BJ (cell line): ENCODE measurements at places on chromosomes 7 and 10. TPM values are rescaled to one million over a fixed set of nuclear protein-coding genes. Genes with fewer than 3 reads are reported as not detected.

- DNase-seq, result no peak
These were observed 89.4 kb downstream of the OAT start for GRCh38 chr10:124329362-124329761.

GRCh38 chr7:148095066-148095465 lies 495.5 kb upstream of the C7orf33 start:
- DNase-seq, result no peak

DNA sequence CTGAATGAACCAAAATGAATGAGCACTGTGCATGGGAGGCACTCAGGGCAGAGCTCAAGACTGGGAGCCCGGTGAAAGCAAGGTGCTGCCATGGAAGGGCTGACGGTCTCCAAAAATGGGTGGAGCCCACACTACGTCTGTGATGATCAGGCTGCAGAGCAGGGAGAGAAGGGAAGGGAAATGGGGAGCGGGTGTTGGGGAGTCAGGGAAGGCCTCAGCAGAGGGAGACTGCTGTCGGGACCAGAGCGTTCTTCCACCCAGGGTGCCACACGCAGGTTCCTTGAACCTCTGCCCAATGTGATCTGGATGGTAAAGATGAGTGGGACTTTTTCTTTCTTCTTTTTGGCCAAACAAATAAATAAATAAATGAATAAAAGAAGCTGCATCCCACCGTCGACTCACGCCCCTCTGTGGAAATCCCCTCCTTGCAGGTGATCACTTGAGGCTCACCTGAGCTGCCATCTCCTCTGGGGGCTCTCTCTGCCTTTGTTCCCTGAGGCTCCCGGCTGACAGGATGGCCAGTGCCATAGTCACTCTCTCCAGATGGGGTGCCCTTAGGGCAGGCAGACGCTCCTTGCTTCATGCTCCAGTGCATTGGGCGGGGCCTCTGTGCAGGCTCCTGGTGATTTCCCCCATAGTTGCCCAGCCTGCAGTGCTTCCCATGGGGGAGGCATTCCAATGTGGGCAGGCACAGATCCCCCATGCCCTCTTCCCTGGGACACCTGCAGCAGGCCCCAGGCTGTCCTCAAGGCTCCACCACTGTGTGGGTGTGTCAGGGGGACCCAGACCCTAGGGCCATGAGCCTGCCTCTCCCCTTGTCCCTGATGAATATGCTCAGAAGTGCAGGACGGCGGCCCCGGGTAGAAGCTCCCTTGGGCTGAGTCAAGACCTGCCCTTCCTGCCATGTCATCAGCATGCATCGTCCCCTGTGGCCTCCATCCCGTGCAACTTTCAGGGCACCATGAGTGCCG lies 131.8 kb downstream of the PTPN20 start:
- DNase-seq, result no peak

Gene NKX6-2
- not detected in 2 replicates for polyA plus RNA-seq

GRCh38 chr7:100589341-100589947 lies 3.3 kb downstream of the FBXO24 start:
- DNase-seq, result no peak

DNA sequence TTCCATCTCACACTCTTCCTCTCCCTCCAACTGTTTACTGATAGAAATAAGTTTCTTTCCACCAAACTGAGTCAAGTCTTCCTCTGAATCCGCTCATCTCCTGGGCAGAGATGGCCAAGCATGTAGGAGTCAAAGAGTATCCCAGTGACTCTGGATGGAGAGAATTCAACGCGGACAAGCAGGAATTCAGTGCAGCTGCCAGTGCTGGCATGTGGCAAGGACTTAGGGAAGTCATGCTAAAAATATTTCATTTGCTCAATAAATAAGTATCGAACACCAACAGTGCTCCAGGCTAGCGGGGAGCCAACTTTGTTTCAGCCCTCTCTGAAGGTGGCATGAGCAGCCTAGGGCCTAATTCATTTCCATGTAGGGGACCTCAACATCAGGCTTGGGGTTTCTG lies 351.6 kb upstream of the ZMIZ1 start:
- DNase-seq, result peak; percentile 24

DNA sequence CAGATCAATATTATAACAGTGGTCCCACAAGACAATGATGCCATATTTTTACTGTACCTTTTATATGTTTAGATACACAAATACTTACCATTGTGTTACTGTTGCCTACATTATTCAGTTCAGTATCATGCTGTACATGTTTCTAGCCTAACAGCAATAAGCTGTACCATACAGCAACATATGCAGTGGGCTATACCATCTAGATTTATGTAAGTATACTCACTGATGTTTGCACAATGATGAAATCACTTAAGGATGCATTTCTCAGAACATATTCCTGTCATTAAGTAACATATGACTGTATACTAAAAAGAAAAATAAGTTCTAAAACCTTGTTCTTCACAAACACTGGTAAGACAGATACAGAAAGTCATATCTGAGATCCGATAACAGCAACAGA lies 468.6 kb upstream of the SEMA3A start:
- no peak for DNase-seq

Gene ANKRD30A
- not detected in 2 replicates for polyA plus RNA-seq

Gene C10orf143
- 2.0 and 2.3 TPM in 2 replicates for polyA plus RNA-seq

- no peak for DNase-seq
These were observed 350.3 kb downstream of the GALNT17 start for GRCh38 chr7:71482284-71482683.

DNA sequence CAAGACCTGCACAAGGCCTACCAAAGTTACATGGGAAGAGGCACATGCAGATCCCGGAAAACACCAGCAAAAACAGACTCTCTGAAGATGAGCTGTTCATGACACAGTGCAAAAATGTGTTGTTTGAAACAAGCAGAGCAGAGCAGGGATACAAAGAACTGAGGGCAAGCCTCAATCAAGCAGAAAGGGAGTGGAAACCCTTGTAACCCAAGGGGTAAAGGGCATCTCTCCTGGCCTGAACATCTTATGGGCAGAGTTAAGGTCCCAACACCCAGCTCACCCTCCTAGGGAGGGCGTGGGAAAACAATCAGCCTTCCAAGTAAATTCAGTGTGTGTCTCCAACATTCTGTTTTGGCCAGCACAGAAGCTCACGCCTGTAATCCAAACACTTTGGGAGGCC lies 10.5 kb downstream of the PSPH start:
- no peak for DNase-seq

Gene VGF
- 0.04 TPM in 1 of 2 replicates, not detected in the other for polyA plus RNA-seq

GRCh38 chr10:105262666-105263065 lies 621.6 kb downstream of the SORCS3 start:
- no peak for DNase-seq

Gene CALCR
- not detected in 2 replicates for polyA plus RNA-seq

GRCh38 chr7:132424821-132425724 lies 151.2 kb downstream of the PLXNA4 start:
- no peak for DNase-seq

Gene SOSTDC1
- polyA plus RNA-seq, result not detected in 2 replicates

GRCh38 chr7:19099194-19099593 lies 18.2 kb downstream of the TWIST1 start:
- DNase-seq, result no peak

DNA sequence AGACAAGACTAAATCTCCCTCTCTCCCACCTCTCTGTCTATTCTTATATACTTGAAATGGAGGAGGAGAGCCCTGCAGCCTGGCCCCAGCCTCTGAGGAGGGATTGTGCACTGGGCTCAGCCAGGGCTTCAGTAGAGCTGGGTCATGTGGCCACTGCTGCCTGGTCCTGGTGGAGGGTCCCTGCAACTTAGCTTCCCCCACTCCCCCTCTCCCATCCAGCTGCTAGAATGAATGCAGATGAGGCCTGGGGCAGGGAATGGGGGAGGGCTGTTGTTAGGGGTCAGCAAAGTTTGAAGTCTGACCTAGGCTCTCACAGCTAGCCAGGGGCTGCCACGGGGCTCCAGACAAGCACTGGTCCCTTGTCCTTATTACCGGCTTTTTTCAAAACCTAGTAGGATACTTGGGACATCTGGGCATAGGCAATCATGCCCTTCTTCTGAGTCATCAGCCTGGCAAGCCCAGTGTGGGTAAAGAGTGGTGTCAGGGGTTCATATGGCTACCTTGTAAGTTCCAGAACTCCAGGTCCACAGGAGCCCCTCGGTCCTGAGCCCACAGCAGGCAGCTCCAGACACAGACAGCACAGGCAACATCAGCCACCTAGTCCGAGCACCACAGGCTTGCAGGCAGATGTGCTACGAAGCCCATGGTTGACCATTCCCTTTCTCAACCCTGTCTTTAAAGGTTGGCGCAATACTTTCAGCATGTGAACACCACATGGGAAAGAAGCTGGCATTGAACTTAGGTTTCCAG lies 12.8 kb upstream of the CXCL12 start:
- DNase-seq, result no peak

Gene FAM221A
- polyA plus RNA-seq, result 1.1 TPM in 2 replicates

DNA sequence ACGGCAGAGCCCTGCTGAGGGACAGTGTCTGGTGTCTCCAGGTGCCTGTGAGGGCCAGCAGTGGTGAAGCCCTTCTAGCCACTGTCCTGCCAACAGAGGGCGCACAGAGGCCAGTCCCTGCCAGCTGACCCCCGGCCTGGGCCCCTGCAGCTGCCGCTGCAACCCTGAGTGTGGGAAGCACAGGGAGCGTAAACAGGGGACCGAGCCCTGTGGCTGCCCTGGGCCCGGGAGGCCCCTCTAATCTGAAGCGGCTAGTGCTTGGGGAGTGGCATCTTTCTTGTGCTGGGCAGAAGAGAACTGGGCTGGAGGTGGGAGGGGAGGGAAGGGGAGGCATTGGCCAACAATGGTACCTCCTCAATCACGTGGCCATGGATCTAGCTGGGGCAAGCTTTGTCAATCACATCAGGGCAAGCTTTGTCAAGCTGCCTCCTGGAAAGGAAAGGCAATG lies 34.6 kb downstream of the TRIM8 start:
- DNase-seq, result no peak

Gene CPEB3
- polyA plus RNA-seq, result 0.28 TPM in 2 replicates

Gene GRM3
- not detected in 2 replicates for polyA plus RNA-seq

DNA sequence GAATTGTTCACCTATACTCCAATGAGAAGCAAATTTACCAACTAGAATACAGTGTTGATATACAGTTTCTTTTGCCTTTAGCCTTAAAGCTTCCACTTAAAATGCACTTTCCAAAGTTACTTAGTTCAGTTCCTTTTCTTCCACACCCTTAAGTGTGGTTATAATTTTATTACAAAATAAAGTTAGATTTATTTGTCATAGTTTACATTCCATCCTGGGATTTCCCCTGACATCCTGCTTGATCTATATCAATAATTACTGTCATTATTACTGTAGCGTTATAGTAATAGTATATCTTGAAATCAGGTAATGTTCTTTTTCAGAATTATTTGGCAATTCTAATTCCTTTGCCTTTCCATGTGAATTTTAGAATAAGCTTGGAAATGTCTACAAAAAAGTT lies 23.3 kb upstream of the MEST start:
- DNase-seq, result no peak

Gene PTF1A
- polyA plus RNA-seq, result not detected in 2 replicates

Gene VKORC1L1
- 11.7 and 21.1 TPM in 2 replicates for polyA plus RNA-seq
